Nucleus accumbens (tissue), 56 donors: ENCODE measurements at places on chromosomes 1 and 21.

DNA sequence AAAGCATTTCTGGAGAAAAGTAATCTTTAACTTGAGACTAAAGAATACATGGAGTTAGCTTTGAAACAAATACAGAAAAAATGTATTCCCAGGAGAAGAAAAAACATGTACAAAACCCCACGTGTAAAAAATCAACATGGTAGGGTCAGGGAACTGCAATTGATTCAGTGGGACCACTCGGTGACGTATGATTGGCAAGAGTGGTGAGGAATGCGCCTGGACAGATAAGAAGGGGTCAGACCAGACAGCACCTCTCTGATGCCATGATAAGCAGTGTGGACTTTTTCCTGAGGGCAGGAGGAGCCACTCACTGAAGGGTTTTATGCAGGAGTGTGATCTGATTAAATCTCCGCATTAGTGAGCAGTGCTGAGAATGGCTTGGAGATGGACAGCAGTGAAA lies 142.5 kb downstream of the DAB1 start:
- no peak for DNase-seq

- DNase-seq: no peak
These were observed 43.0 kb downstream of the RNF187 start for GRCh38 chr1:228530086-228530758.

GRCh38 chr1:192954705-192955265 lies 104.4 kb downstream of the UCHL5 start:
- no peak for DNase-seq

DNA sequence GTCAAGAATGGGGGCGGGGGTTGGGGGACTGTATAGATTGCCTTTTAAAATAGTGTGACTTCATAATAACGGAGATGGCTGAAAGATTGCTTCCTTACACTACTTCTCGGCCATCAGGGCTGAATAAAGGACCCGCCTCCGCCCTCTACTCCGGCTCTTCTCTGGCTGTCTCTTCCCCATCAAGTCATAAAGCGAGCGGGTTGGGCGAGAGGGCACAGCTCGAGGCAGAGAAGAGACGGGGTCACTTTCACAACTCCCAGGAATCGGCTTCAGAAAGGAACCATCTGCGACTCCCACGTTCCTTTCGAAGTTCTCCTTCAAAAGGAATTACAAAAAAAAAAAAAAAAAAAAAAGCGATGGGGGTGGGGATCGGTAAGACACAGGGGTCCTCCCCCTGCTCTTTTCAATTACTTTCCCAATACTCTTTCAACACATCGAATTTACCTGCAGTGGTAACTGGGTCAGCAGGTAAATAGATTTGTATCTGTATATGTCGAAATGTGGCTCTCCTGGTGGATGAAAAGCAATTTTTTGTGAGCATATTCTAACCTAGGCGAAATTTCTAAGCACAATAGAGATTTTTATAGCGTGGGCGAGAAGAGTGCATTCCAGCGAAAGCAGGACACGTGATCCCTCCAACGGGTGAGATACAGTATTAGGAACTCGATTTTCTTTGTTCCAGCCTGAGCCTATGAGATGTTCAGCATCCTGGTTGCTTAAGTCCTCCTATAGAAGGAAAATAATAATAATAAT lies 2.0 kb downstream of the LRRC7 start:
- no peak for DNase-seq

DNA sequence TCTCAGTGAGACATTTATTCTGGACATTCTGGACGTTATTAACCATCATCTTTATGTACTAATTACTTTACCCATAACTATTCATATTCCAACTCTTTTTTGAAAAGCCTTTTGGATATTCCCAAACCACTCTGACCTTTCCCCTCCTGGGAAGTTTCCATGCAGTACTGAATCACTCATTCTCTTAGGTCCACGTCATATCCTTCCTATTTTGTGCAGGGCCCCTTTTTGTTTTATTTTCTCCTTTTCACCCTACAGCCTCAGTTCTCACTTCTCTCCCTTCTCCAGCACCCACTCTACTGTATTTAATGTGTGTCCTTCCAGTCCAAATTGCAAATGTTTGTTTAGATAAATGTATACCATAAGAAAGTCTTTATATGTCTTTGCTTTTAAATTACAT lies 16.4 kb upstream of the ATP1A1 start:
- DNase-seq: no peak

- no peak for DNase-seq
These were observed 11.4 kb upstream of the OLIG1 start for GRCh38 chr21:33058527-33058926.

- peak; percentile 10 for DNase-seq
These were observed 126.7 kb upstream of the CSF3R start for GRCh38 chr1:36609241-36610027.

- no peak for DNase-seq
These were observed 223.6 kb upstream of the POU3F1 start for GRCh38 chr1:38269923-38270848.

- no peak for DNase-seq
These were observed 132.7 kb downstream of the RUNX1 start for GRCh38 chr21:34916446-34916845.

- DNase-seq: no peak
These were observed 4.4 kb downstream of the ELOVL1 start for GRCh38 chr1:43363283-43363934.
